ENCODE measurements at places on chromosomes 11 and 22.

DNA sequence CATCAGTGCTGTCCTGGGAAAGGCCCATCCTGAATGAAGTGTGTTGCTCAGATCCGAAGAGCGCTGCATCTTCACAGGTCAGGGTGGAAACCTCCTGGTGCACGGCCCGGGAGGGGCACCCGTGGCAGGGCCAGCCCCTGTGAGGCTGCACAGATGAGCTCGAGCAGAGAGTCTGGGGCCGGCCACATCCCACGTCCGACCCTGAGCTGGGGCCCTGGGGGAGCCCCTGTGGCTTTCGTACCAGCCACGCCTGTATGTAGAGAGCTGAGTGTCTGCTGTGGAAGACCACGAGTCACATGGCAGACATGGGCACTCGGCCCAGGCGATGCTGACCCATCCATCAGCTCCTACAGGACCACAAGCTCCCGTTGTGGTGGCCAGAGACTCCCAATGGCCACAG lies 24.9 kb upstream of the SEPTIN5 start:
- DNase-seq, result no peak

GRCh38 chr11:21640491-21640890 lies 552.4 kb upstream of the ANO5 start:
- no peak for DNase-seq

DNA sequence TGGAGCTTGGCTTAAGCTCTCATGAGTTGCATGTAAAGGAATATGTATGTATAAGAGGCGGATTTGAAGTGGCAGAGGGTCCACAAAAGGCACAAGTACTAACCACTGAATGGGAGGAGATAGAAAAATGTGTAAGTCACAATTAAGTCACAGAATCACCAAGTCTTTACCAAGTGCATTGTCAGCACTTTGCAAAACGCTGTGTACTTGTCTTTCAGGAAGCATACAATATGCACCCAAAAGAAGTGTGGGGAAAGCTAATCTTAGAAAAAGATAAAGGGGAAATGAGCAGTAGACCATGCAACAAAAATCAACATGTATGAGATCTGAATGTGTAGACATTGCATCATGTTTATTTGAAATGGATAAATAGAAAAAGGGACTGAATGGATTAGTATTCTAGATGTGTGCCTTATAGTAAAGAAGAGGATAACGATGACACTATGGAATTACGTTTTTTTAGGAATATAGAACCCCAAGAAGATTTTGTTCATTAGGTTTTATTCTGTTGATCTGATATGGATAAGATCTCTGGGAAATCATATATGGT lies 4.5 kb downstream of the CNTF start:
- DNase-seq, result no peak

- DNase-seq, result no peak
Observed at GRCh38 chr22:37407856-37408255, 19.4 kb downstream of the ELFN2 start.

- no peak for DNase-seq
Observed at GRCh38 chr11:12474871-12475270, 97.5 kb downstream of the PARVA start.

- no peak for DNase-seq
Observed at GRCh38 chr11:790721-791564, 1.1 kb upstream of the CEND1 start.

DNA sequence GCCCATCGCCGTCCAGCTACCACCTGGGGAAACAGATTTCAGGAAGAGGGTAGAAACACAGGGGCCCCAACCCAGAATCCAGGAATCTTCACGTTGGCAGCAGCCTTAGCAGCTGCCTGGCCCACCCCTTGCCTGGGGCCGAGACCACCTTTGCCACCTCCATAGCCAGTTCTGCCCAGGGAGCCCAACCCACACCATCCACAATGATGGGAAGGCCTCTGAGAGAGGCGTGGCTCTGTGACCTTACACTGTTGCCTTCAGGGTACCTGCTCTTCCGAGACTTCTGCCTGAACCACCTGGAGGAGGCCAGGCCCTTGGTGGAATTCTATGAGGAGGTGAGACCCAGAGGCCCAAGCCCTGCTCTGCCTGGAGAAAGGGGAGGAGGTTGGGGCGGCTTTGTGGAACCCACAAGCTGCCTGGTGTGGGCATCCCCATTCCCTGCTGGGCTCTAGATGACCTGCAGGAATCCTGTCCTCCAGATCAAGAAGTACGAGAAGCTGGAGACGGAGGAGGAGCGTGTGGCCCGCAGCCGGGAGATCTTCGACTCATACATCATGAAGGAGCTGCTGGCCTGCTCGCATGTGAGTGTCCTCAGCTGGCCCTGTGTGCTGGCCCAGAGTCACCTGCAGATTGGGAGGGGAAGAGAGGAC lies 10.0 kb upstream of the ANKRD13D start:
- DNase-seq, result no peak

GRCh38 chr11:121241343-121242211 lies 51.0 kb upstream of the SC5D start:
- no peak for DNase-seq

GRCh38 chr22:49197505-49197904 lies 630.2 kb downstream of the BRD1 start:
- no peak for DNase-seq

- no peak for DNase-seq
Observed at GRCh38 chr11:125554038-125554437, 15.2 kb upstream of the EI24 start.

DNA sequence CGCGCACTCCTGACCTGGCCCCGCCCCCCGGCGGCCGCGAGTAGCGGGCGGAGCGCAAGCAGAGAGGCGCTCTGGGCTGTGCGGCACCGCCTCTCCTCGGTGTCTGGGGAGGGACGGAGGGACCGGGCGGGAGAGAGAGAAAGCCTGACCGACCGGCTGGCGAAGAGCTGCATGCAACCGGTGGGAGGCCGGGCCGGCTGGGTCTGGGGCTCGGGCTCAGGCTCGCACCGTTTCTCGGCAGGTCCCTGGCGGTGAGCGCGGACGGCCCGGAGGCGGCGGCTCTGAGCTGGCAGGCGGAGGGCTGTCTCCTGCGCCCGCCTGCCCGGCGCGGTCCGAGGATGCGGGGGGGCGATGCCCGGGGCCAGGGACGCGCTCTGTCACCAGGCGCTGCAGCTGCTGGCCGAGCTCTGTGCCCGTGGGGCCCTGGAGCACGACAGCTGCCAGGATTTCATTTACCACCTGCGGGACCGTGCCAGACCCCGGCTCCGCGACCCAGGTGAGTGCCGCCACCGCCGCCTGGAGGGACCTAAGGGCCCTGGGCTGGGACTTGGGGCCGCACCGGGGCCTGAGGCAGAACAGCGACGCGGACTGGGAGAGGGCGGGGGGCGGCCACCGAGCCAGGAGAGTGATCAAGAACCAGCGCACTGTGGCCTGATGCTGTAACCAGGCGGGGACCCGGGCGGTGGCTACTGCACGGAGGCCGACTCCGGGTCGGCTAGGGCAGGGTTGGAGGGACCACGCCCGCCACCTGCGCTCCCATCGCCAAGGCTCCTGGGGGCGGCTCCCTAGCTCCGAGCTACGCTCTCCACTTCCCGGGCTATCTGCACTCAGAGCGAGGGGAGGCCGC lies at the start of gene SYT9:
Gene SYT9 (plus strand): TSS at position 69 of the 847 bp plus-strand sequence. CDS start 283 bp downstream, at position 352.
- DNase-seq, result no peak

- DNase-seq, result no peak
Observed at GRCh38 chr11:13786688-13787087, 118.2 kb downstream of the FAR1 start.

- no peak for DNase-seq
Observed at GRCh38 chr11:3967695-3968094, 112.2 kb downstream of the STIM1 start.

- DNase-seq, result no peak
Observed at GRCh38 chr11:114614127-114614720, 18.6 kb upstream of the NXPE4 start.

DNA sequence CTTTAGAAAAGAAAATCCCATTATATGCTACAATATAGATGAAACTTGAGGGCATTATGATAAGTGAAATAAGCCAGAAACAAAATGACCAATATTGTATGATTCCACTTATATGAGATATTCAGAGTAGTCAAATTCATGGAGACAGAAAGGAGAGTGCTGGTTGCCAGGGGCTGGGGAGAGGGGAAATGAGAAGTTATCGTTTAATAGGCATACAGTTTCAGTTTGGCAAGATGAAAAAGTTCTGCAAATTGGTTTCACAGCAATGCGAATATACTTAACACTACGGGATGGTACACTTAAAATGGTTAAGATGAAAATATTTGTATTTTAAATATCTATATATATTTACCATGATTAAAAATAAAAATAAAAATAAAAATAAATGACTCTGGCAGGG lies 31.1 kb upstream of the RDX start:
- no peak for DNase-seq

DNA sequence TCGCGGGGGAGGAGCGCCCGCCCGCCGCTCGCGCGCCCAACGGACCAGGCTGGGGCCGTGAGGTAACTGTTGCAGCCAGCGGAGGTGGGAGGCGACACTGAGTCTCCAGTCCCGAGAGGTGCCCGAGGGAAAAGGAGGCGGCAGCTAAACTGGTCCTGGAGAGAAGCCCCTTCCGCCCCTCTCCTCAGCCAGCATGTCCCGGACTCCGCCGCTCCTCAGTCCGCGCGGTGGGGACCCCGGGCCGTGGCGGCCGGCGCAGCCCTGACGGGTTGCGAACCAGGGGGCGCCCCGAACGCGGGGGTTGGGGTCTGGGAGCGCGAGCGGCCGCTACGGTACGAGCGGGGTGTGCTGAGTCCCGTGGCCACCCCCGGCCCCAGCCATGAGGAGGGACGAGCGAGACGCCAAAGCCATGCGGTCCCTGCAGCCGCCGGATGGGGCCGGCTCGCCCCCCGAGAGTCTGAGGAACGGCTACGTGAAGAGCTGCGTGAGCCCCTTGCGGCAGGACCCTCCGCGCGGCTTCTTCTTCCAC lies at the start of gene PDE3B:
Gene PDE3B (plus strand): TSS at position 108 of the 529 bp plus-strand sequence. CDS start 272 bp downstream, at position 380.
- peak; percentile 64 for DNase-seq

DNA sequence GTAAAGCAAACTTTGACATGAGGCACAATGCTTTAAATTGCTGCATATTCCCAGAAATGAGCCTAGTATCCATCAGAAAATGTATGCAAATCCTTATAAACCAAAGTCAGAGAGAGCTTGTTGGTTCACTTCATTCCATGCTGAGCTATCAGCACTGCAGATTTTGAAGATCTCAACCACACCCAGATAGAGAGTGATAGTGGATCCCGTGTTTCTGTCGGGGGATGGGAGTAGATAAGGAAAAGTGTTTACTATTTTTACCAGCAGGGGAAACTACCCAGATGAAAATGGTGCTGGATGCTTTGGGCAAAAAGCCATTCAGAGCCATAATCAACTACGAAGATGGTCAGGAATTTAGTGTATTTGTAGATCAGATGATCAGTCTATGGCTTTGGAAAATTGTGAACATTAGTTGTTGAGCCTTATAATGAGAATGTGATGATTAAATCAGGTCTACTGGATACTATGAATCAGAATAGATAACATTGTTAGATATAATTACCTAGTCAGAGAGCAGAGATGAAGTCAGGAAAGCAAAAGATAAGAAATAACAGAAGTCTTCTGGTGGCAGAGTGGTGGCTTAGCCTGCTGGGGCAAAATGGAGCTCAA lies 10.8 kb downstream of the OR51B6 start:
- no peak for DNase-seq

DNA sequence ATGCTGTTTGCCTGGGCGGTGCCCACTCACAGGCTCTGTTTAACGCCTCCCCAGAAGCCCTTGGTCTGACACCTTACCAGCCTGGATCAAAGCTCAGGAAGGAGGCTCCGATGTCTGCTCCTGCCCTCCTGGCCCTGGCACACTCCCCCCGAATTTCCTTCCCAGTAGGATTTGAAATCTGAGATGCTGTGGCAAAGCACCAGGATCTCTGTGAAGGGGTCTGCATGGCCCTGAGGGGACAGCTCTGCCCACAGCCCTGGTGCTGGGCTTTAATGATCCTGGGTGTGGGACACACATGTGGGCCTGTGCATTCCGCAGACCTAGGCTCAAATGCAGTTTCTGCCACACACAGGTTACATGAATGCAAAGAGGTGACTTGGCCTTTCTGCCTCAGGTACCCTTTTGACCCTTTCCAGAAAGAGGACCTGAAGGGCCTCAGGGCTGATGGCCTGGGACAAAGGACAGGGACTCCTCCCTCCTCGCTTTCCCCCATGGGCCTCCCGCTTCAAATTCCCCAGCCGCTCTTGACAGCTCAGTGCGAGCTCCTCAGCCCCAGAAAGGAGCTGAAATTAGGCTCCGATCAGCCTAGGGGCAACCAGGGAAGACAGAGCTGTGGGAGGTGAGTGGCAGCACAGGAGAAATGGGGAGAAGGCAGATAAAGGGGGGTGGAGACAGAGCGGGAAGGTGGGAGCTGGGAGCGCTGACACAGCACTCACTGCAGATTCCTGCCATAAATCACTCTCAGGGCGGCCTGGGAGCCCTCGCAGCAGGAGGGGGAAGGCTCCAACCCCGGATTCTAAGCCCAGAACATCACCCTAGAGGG lies 41.3 kb downstream of the TRIM29 start:
- DNase-seq, result no peak

DNA sequence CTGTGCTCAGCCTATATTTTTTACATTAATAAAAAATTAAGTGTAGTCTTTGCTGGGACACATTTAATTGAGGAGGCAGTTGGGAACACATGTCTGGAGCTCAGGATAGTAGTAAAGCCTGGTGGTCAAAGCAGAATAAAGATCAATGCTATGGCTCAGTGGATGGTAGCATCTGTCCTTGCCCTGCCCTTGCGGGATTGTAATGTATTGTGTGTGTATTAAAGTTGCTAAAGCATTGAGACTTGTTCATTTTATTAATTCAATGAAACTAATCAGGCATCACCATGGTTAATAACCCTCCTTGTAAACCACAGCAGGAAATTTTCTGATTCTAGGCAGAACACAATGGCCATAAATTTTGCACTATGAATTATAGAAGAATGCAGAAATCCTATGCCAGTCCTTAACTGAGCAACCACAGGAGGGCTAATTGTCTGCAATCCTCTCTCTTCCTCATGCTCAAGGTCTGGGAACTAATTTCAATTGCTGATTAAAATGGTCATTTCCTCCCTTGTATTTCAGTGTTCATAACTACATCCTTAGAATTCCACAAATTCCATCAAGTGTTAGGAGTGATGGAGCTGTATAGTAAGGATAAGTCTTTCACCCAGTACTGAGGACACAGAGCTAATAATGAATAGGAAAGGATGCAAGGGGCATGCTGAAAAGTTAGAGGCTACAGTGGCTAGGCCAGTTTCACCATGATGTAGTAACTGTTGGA lies 403.2 kb upstream of the DDI1 start:
- no peak for DNase-seq

- no peak for DNase-seq
Observed at GRCh38 chr11:96481771-96482170, 92.0 kb downstream of the JRKL start.

DNA sequence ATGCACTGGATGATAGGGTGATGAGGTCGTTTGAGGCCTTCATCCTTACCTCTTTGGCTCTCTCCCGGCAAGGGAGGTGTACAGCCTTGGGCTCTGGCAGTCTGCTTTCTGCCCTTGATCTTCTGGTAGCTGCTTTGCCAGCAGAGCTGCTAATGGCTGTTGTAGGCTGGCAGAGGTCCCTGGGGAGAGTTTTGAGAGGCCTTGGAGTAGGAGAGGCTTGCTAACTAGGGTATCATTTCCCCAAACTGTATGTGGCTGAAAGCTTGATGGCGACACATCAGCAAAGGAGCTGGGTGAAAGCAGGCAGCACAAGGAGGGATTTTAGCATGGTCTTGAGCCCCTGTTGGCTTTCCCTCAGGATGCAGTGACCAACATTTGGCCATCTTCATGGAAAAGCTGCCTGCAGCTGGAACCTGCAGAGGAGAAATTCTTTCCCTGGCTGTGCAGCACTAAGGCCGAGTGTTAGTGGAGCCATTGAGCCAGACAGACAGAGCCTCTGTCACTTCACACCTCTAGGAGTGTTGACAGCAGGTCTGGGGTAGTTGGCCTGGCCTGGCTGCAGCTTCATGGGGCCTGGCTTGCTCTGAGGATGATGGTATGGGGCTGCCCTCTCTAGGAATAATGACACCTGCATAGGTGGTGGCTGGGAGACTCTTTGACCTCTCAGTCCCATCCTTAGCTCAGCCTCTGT lies 3.5 kb upstream of the AMPD3 start:
- DNase-seq, result peak; percentile 52
